ENCODE measurements at places on chromosomes 12 and 14.
A peak's percentile ranks its signal among the peaks of the same experiment; 100 is the strongest.

- no peak for DNase-seq
These were observed 204.2 kb upstream of the HMGA2 start for GRCh38 chr12:65620046-65620445.

GRCh38 chr14:79656056-79656455, 555.2 kb downstream of the DIO2 start:
- no peak for DNase-seq

GRCh38 chr14:32696325-32697091, 242.2 kb upstream of the NPAS3 start:
- DNase-seq: no peak

GRCh38 chr12:47094804-47095203, 15.0 kb upstream of the AMIGO2 start:
- peak; percentile 91 for DNase-seq

- no peak for DNase-seq
These were observed 76.7 kb downstream of the TMEM121 start for GRCh38 chr14:105602799-105603793.

DNA sequence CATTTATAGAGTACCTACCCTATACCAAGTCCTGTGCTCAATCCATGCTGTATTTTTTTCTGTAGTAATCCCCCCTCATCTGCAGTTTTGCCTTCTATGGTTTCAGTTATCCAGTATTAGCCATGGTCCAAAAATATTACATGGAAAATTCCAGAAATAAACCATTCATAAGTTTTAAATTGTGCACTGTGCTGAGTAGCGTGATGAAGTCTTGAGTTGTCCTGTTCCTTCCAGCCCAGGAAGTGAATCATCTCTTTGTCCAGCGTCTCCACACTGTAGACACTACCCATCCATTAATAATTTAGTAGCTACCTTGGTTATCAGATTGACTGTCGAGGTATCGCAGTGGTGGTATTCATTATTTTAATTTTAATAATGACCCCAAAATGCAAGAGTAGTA, 54.2 kb downstream of the SUDS3 start:
- no peak for DNase-seq

GRCh38 chr14:81068176-81068782, 112.9 kb downstream of the TSHR start:
- no peak for DNase-seq

DNA sequence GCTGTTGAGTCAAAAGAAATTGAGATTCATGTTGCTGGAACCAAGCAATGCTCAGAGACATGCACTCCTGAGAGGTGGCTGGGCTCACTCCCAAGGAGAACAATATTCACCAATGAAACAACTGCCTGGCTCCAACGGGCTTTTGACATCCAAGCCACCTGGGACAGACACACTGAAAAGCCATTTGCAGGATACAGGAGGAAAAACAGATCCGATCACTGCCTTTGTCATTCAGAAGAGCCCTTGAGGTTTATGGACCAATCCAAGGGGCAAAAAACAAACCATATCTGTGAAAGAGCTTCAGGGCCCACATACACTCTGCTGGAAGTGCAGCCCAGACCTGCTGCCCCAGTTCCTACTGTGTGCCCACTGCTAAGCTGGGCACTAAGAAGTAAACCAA, 277.5 kb downstream of the NUAK1 start:
- DNase-seq: no peak

GRCh38 chr12:3752096-3752709, 706 bp downstream of the CRACR2A start:
- DNase-seq: peak; percentile 95

- DNase-seq: no peak
These were observed 10.6 kb downstream of the AHNAK2 start for GRCh38 chr14:104967386-104968152.

DNA sequence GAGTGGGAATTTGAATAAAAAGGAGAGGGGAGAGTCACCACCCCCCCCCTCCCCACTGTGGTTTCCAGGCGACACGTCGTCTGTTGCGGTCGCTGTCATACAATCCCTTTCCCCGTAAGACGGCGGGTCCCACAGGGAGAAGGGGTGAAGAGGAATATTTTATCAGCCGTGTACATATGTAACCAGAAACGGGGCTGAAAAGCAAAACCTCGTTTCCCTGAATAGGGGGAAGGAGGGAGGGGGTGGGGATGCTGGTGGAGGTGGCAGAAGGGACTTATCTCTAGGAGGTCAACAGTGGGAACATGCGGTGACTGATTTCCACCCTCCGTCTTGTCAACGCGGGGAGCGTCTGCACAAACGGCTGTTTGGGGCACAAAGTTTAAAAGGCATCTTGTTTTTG, 171.4 kb downstream of the RBM19 start:
- DNase-seq: no peak

DNA sequence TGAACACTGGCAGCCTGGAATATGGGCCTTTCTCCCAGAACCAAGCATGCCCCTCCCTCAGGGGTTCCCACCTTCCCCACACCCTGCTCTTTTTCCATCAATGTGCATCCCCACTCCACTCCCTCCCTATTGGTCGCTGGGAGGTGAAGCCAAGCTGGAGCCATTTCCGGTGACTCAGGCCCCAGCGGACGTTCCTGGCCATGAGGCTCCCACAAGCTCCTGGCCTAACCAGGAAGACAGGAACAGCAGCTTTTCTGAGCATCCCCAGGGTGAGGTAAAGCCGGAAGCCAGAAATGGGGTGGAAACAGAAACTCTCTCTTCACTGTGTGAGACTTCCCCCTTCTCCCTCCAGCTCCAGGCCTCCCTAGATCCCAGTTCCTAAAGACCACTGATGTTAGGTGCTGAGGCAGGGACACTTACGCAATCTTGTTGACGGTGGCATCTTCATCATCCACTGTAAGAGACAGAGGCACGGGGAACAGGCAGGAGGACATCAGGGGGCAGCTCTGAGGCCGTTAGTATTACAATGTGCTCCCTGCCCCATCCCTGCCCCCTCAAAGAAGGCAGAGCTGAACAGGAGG, 5.1 kb downstream of the LMBR1L start:
- DNase-seq: no peak

GRCh38 chr14:89699071-89699470, 255.5 kb downstream of the EFCAB11 start:
- DNase-seq: no peak

DNA sequence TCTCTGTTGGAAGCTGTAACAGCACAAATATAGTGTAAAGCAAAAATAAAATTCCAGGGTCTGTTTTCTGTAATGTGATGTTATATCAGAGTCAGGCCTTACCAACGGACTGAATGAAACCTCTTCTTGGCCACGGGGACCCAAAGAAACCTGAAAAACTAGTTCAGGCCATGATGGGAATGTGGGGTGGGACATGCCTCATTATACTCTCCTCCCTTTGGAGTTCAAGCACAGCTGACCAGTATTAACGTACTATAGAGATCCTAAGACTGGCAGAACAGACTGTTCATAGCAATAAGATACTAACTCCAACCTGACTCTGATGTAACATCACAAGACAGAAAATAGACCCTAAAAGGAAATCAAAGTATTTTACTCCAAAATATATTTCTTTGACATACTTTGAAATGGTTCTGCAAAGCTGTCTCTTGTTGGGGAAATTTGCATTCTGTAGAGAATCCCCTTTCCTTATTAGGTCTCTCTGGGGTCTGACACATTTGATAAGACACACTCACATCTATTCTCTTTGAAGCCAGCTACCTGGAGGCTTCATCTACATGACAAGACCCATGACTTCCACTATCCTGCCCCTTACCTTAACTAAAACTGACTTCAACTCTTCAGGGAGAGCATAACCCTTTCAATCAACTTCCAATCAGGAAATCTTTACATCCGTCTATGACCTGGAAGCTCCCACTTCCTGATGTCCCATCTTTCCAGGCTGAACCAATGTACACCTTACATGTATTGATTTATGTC, 444.6 kb downstream of the SOX5 start:
- DNase-seq: no peak

- DNase-seq: no peak
These were observed 44.2 kb upstream of the EMP1 start for GRCh38 chr12:13152281-13152680.

DNA sequence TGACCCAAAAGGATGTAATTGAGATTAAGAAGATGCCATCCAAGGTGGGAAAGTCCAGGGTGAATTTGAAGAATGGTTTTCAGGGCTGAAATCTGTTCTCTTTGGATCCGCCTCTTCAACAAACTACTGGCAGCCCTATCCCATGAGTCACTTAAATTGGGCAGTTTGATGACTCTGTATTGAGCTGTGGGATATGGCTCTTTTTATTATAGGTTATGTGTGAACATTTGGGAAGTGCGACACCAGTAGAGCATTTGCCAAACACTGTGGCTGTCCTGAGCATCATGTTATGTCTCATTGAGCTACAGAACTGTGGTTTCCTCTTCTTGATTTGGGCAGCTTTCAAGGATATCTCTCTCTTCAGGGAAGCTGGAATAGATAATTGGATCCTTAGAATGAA, 22.3 kb downstream of the IFT43 start:
- no peak for DNase-seq

GRCh38 chr14:93003945-93004698, 81.2 kb downstream of the CHGA start:
- DNase-seq: no peak

GRCh38 chr12:46872135-46872534, 46.3 kb upstream of the SLC38A4 start:
- no peak for DNase-seq

GRCh38 chr12:125093681-125094330, 28.6 kb downstream of the AACS start:
- DNase-seq: no peak

- peak; percentile 37 for DNase-seq
These were observed 73.7 kb upstream of the CISTR start for GRCh38 chr12:53825246-53826081.

DNA sequence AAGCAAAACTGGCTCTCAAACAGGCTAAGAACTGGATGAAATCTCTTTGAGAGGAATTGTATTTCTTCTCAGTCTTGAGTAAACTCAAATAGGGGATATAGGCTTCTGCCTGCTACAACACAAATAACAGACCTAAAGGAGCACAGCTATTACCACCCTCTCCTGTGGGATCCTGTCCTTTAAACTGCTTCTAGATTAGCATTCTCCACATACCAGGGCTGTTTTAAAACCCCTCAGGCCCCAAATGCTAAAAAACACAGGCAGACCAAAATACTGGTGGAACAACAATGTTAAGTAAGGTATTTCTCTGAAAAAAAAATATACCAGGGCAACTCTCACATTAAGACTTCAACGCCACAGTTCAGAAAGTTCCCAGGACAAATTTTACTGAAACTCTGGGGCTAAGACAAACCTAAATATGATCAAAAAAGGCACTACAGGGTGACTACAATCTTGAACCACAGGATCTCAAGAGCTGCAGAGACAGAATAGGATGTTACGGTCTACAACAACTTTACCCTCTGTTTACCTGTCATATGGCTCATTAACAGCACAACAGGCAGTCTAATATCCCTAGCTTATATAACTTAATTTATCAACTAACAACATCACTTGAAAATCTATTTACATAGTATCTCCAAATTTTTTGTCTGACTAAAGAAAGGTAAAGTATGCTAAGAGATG, 7.2 kb downstream of the CPNE8 start:
- DNase-seq: no peak

DNA sequence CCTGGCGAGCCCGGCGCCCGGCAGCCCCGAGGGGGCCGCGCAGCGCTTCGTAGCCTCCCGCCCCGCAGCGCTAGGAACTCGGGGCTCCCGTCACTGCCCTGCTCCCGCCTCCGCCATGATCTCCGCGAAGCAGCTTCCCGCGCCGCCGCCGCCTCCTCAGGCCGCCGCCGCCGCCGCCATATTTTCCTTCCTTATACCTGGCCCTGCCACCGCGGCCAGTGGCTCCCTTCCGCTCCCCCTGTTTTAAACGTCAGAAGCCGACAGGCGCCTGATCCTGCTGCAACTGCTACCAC, 286 bp downstream of the PPP4R3A start:
- no peak for DNase-seq

DNA sequence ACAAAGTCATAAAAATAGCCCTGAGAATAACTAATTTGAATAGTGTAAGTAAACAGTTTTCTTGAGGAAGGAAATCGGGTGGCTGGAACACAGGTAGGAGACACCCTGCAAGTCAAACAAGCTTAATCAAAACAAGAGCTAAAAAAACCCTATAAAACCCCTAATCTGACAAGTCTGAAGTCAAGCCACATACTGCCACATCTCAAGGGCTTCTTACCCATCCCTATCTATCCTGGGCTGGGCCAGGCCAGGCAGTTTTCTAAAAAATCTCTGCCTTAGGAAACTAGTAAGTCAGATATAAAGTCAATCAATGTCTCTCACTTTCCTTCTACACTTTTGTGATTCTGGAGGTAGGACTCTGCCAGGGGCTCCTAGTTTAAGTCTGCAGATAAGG, 15.3 kb downstream of the UBE2N start:
- DNase-seq: no peak

GRCh38 chr12:110733089-110733715, 9.5 kb downstream of the PPP1CC start:
- no peak for DNase-seq

- no peak for DNase-seq
These were observed 30.5 kb downstream of the DHRS7 start for GRCh38 chr14:60134702-60135101.

DNA sequence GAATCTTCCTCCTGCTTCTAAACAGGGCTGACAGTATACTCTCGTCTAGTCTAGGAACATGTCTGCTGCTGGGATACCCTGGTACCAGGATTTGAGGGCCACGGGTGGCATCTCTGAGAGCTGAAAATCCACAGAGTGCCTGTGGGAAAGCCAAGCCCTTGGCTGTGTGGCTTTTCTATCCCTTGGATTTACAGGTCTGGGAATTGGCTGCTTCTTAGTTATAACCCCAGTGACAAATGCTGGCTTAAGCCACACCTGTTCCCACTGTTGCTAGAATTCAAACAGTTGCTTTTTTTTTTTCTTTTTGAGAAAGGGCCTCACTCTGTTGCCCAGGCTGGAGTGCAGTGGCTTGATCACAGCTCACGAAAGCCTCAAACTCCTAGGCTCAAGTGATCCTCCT, 14.3 kb upstream of the RIN3 start:
- no peak for DNase-seq

DNA sequence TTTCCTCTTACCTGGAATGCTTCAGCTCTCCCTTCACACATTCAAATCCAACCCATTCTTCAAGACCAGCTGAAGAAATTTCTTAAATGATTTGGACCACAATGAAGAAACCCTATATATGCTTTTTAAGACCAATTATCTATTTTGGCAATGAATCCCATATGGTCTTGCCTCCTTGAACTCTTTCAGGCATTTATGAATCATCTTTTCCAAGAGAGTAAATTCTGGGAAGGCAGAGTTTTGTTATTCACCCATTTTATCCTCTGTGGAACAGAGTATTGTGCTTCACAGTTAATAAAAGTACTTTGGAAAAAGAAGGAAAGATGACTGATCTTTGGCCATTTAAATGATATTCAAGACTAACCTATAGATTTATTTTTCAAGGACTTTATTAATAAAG, 14.0 kb downstream of the GIT2 start:
- DNase-seq: no peak

Data from kidney tubule cell (primary cell).